Gastrocnemius medialis (tissue), 4 donors: ENCODE measurements at places on chromosomes 3 and 15.

GRCh38 chr3:183387797-183388196 is 40.6 kb downstream of the MCF2L2 start:
- DNase-seq, result no peak

GRCh38 chr15:68439506-68439905 is 7.5 kb upstream of the ITGA11 start:
- no peak for DNase-seq

GRCh38 chr15:51104512-51104911 is 9.8 kb upstream of the TNFAIP8L3 start:
- DNase-seq, result peak; percentile 57

DNA sequence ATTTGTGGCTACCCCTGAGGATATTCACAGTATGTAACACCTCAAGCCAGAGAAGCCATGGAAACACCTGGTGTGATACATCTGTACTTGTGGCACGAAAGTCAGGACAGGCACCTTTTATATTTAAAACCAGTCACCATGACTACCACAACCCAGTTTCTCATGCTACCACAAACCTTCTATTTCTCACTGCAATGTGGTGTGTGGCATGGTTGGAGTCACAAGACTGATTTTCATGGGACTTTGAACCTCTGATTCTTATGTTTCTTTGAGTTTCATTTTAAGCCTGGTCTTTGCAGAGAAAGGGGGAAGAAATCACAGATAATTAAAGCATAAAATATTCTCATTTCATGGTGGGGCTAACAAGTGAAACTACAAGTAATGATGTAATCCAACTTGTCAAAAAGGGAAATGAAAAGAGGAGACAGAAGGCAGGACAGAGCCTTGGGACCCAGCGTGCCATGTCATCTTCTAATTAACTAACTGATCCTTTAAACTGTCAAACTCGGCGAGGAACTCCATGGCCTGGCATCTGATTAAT is 175.9 kb downstream of the PDZRN3 start:
- no peak for DNase-seq

DNA sequence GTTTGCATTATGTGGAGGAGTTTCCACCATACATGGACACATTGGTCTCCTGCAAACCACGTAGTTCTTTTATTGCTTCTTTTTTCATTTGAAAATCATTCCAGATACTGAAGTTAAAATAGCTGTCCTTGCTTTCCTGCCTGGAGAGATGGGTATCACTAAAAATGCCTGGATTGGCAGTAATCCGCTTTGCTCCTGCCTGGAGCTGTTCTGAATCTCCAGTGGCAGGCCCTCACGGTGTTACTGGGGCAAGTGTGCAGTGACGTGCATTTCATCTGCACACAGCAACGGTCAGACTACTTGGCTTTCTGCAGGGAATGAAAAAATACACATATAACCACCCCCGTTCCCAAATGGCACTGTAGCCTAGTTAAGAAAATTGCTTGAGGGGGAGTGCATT is 272.9 kb downstream of the IL5RA start:
- no peak for DNase-seq

GRCh38 chr15:80268101-80268500 is 16.1 kb upstream of the CTXND1 start:
- no peak for DNase-seq

- no peak for DNase-seq
These were observed 5.9 kb downstream of the AKAP13 start for GRCh38 chr15:85386261-85386660.

DNA sequence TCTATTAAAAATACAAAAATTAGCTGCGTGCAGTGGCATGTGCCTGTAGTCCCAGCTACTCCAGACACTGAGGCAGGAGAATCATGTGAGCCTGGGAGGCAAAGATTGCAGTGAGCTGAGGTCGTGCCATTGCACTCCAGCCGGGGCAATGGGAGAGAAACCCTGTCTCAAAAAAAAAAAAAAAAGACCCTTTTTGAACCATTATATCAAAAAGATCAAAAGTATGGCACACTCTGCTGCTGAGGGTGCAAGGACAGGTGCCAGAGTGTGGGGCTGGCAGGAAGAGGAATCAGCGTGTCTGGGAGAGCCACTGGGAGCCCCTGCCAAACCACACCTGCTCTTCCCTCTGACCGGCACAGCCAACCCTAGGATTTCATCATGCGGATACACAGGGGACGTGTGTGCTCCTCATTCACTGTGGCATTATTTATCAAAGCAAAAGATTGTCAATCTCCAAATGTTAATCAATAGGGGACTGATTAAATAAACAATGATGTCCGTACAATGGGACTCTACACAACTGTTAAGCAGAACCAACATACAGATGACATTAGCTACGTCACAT is 147.3 kb upstream of the TLE3 start:
- DNase-seq, result no peak

GRCh38 chr3:23389089-23389488 is 186.0 kb downstream of the UBE2E2 start:
- no peak for DNase-seq

DNA sequence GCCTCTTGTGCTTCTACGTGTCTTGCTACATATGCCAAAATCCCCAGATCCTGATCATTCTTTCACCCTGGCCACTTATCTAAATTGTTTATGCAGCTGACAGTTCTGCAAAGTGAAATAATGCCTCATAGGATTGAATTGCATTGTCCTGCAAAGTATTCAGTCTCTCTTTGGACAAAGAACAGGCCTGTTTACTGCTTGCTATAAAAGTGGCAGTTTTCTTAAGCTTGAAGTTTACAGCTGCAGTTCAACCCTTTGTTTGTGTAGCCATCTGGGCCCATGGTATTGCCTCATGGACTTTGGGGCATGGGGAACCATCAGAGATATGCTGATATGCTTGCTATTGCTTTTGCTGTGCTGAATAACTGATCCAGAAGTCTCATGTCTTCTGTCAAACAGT is 523.2 kb downstream of the OTOL1 start:
- DNase-seq, result no peak

DNA sequence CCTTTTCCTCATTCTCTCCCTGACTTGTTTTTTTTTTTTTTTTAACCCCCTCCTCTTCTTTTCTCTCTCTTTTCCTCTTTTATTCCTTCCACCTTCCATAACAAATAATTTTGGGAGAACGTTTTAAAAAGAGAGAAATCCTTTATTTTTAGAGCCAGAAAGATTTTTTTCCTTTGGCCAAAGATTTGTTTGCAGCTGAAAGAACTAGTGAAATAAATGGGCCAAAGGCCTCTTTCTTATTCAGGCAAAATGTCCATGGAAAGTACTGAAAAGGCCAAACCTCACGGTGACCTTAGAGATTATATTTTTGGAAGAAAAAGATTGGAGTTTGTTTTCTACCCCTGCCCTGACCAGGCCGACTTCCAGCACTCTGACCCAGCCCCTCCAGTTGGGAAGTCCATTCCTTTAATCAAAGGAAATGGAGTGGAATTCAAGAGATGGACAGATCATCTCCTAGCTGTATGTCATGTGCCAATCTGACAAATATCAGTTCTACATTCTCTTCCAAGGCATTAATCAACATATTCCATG is 214.3 kb upstream of the ADAMTS9 start:
- DNase-seq, result no peak

- DNase-seq, result no peak
These were observed 240.7 kb downstream of the SHOX2 start for GRCh38 chr3:157865352-157866000.

- DNase-seq, result no peak
These were observed 25.1 kb upstream of the CSTA start for GRCh38 chr3:122299872-122300460.

- no peak for DNase-seq
These were observed 237.2 kb upstream of the DPH6 start for GRCh38 chr15:35783203-35783602.
